ENCODE measurements at places on chromosomes 4 and X.
A peak's percentile ranks its signal among the peaks of the same experiment; 100 is the strongest.

DNA sequence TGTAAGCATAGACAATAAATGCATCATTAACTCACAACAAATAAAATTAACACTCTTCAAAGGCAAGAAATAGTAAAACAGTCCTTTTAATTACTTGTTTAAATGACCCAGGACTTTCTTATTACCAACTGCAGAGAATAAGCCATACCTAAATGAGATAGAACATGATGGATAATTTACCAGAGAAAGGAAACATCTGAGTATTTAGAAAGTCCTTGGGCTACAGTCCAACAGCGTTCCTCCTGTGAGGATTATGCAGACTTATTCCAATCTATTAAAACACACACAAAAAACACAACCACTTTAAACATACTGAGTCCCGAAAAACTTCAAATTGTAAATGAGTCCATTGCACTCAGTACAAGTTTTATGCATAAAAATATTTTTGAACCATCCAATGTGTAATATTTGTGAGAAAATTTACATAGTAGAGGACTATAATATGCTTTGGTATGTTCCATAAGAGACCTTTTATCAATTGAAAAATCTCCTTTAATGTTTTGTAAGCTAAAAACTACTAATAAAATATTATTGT lies 129.2 kb downstream of the NR3C2 start:
- DNase-seq, result no peak

DNA sequence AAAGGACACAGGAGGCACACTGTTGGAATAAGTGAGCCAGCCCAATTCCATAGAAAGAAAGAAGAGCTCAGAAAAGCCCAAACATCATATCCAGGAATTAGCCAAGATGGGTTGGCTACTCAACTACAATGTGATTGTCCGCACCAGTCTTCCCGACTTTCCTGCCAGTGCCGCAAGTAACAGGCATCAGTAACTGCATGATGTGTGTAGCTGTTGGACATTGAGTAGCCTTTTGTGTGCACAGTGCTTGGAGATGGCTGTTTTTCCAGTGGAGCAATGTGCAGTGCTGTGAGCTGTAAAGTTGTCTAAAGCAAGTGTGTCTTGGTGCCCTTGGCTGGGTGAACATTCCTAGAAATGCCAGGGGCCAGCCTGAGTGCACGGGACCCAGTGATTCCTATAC lies 29.2 kb upstream of the FAM193A start:
- no peak for DNase-seq

DNA sequence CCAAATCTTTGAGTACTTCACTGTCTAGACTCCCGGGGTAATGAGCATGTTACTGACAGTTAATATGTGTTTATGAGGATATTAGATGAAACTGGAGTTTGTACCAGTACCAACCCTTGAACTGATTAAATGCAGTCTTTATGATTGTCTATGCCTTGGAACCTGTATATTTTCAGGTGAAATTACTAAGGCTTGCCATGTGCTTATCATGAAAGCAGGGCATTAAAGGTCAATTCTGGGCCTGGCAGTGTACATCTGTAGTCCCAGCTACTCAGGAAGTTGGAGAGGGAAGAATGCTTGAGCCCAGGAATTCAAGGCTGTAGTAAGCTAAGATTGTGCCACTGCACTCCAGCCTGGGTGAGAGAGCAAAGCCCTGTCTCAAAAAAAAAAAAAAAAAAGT lies 27.6 kb downstream of the PHEX start:
- DNase-seq, result peak; percentile 22

GRCh38 chrX:29662759-29663503 lies 552.4 kb upstream of the MAGEB2 start:
- peak; percentile 78 for DNase-seq

DNA sequence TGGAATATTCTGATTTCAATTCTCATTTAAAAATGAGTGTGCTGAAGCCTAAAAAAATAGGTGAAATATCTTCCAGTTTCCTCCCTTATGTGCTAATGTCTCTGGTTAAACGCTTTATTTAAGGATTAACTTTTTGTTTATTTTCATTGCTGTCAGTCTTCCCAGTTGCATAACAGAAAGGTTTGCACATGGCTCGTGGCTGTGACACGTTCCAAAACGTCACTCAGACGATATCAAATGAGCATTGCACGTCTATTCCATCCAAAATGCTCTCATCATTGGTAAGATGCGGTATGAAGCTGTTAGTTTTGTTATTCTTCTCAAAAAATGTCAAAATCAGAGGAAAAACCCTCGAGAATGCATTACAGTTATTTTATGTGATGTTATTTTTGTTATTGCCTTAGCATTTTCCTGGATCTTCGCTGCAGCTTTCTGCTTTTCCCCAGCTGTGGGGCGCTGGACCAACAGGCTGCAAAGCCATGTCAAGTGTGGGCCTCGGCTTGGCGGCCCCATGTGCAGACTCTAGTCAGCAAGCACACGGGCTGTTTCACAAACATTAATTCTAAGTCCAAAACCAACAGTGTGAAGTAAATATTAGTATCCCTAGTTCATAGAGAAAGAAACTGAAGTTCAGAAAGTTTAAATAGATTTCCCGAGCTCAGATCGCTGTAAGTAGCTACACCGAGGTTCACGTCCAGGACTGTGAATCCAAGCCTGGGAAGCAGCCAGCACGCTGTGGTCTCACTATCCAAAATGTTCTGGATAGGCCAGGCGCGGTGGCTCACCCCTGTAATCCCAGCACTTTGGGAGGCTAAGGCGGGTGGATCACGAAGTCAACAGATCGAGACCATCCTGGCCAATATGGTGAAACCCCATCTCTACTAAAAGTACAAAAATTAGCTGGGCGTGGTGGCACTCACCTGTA lies 793.4 kb upstream of the FRG1 start:
- DNase-seq, result no peak

DNA sequence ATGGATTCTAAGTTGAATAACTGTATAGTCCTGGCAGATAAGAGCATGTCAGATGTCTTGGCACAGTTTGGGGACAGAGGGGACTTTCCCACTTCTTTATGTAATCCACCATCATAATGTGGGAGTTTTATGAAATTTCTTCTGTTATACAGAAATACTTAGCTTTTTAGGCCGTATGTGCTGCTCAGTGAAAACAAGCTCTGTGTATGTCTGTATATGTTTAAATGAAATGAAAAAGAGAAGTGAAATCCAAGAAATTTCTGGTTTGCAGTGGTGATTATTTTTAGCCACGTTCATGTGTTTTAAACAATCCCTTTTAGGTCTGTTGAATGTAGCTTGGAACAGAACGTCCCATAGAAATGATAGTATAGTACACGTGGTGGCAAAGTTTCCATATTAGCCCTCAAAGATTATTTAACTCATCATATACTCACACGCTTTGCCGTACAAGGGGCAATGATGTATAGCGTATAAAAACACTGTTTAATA lies 41.0 kb downstream of the GAB1 start:
- no peak for DNase-seq

Measured in cardiac muscle cell (in vitro differentiated cells and primary cell).